Right atrium auricular region (tissue), 2 donors: ENCODE measurements at places on chromosomes 7 and 10. TPM values are rescaled to one million over a fixed set of nuclear protein-coding genes. Genes with fewer than 3 reads are reported as not detected.

Gene GLRX3
- 38.9 TPM for total RNA-seq

Gene AKR1D1
- not detected for total RNA-seq

- no peaks in the 10 kb centered on the region for H3K27me3 ChIP-seq
- DNase-seq: no peak
- H3K4me1 ChIP-seq: no peaks in the 10 kb centered on the region
- no peak overlapping the region for H3K27ac ChIP-seq
- no peak overlapping the region for H3K4me3 ChIP-seq
Measured at GRCh38 chr7:115851291-115851690, 179.3 kb downstream of the TFEC start.

DNA sequence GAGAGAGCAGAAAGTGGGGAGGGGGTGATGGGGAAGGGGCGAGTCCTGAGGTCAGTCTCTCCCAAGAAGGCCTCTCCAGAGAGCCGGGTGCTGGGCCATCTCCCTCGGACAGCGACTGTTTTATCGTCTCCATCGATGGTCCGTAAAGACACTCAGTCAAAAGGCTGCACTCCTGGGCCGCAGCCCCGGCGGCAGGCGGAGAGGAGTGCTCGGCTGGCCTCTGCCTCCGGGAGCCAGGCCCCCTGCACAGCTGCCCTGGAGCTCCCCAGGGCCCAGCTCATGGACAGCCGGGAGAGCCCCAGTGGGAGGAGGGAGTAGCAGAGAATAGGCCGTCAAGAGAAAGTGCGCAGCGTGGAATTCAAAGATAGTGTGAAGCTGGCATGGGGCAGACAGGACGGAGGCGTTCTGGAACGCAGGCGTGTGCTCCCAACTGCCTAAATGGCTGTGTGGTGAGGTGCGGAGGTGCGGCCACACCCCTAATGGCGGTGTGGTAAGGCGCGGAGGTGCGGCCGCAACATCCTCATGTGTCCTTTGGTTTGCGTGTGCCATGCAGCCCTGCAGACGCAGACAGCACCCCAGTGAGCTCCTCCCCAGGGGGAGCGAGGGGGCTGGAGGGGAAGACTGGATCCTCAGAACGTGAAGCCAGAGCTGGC is 477.5 kb upstream of the FOXK1 start:
- H3K36me3 ChIP-seq: no peaks in the 10 kb centered on the region
- no peak for DNase-seq
- H3K27ac ChIP-seq: no peak overlapping the region
- H3K4me3 ChIP-seq: no peak overlapping the region
- H3K27me3 ChIP-seq: no peaks in the 10 kb centered on the region
- no peaks in the 10 kb centered on the region for H3K4me1 ChIP-seq

DNA sequence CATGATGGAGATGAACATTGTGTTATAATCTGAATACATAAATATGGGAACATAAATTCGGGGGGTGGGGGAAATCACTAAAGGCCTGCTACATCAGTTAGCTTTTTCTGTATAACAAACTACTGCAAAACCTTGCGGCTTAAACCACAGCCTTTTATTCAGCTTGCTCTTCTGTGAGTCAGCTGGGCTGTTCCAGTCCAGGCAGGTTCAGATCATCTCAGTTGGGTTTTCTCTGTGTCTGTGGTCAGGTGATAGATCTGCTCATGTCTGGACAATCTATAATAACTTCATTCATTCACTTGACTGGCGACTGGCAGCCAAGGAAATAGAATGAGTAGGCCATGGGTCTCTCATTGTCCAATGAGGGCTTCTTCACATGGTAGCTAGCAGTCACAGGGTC is 23.5 kb downstream of the HTR7 start:
- no peak for DNase-seq
- H3K27ac ChIP-seq: no peak overlapping the region
- H3K4me1 ChIP-seq: no peaks in the 10 kb centered on the region
- H3K4me3 ChIP-seq: no peak overlapping the region
- no peaks in the 10 kb centered on the region for H3K27me3 ChIP-seq

DNA sequence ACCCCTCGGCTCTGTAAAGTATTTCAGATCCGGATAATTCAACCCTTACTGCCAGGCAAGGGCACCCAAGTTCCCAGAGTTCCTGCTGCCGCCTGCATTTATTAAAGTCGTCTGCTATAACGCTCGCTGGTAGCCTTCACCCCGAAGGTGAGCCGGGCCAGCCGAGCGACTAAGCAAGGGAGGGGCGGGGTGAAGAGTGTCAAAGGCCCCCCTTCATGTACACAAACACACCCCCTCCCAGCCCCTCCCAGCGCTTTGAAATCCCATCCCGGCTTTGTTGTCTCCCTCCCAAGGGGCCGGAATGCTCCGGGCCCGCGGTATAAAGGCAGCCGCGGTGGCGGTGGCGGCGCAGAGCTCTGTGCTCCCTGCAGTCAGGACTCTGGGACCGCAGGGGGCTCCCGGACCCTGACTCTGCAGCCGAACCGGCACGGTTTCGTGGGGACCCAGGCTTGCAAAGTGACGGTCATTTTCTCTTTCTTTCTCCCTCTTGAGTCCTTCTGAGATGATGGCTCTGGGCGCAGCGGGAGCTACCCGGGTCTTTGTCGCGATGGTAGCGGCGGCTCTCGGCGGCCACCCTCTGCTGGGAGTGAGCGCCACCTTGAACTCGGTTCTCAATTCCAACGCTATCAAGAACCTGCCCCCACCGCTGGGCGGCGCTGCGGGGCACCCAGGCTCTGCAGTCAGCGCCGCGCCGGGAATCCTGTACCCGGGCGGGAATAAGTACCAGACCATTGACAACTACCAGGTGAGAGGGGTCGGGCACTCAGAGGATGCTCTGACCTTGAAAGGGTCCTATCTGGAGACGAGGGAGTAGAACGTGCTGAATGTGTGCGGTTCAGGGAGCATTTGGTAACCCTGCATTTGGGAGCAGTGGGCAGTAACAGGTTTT is at the start of gene DKK1:
DKK1 (plus strand) TSS at position 349 of the 889 bp plus-strand sequence; CDS start at position 503, 154 bp downstream.
- H3K36me3 ChIP-seq: no peaks in the 10 kb centered on the region
- H3K4me3 ChIP-seq: peak within 1 kb of the TSS; percentile 20
- H3K4me1 ChIP-seq: peaks cover 21% of the 10 kb centered on the region
- H3K27me3 ChIP-seq: no peaks in the 10 kb centered on the region
- no peak within 1 kb of the TSS for H3K27ac ChIP-seq
- peak; percentile 62 for DNase-seq
